ENCODE measurements at places on chromosomes 1 and 21. TPM values are rescaled to one million over a fixed set of nuclear protein-coding genes. Genes with fewer than 3 reads are reported as not detected.

GRCh38 chr21:36579898-36580297 lies 100.0 kb upstream of the CLDN14 start:
- no peak for DNase-seq

DNA sequence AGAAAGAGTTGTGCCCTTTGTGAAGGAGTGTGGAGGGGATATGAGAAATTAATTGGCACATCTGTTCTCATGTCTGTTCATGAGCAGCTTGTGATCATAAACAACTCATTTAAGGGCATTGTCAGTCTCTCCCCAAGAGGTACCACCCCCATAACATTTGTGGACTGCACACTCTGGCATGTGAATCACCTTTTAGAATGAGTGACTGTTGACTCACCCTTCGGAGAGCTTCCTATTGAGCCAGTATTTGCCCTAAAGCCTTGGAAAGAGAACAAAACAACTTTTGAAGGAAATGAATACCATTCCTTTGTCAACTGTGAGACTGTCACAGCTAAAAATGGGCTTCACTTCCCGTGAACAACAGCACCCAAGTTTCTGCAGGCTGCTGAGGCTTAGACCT lies 27.5 kb upstream of the MYSM1 start:
- DNase-seq, result no peak

DNA sequence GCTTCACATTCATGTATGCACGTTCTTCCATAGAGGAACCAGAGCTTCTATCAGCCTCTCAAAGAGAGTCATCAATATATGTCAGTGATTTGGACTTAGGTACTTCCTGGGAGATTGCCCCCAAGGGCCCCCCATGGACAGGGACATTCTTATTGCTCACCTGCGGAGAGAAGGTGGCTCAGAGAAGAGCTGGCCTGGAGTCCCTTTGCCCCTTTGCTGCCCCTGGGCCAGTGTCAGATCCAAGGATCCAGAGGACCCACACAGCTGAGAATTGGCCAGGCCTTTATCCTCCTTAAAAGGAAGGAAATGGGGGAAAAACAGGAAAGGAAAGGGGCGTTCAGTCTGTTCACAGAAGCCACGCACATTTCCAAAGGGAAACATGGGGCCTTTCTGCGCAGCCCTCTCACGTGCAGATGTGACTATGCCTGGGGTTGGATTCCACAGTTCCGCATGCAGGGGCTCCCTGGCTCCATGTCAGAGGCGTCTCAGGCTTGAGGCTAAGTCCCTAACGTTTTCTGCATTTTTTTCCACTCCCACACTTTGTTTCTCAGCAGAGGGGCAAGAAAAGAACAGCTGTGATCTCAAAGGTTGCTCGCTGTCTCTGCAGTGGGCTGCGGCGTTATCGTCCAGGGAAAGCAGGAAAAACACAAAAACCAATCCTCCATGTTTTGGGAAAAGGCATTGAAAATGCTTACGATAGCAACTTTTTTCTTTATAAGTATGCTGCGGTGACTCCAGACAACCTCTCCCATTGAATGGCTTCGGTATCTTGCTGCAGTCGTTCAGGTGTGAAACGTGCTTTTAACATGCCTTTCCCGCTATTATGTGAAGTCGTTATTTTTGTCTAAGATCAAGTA lies 5.9 kb downstream of the C1orf226 start:
- no peak for DNase-seq

OVAAL gene
- not detected for total RNA-seq

MRPS21 gene
- total RNA-seq, result 66.8 TPM

BSND gene
- not detected for total RNA-seq
